Bronchus fibroblast of lung (primary cell): ENCODE measurements at places on chromosomes 6 and 20. TPM values are rescaled to one million over a fixed set of nuclear protein-coding genes. Genes with fewer than 3 reads are reported as not detected.

Gene NHLRC1
- 2.1 and 2.2 TPM in 2 replicates for total RNA-seq

Gene DOP1A
- 3.3 and 7.2 TPM in 2 replicates for total RNA-seq

Gene GRM4
- total RNA-seq, result not detected in 2 replicates

Gene SNX5
- 106 and 126 TPM in 2 replicates for total RNA-seq

Gene BTNL2
- total RNA-seq, result not detected in 2 replicates

Gene XKR7
- total RNA-seq, result under 0.01 TPM in 1 of 2 replicates, not detected in the other

Gene ABCF1
- total RNA-seq, result 31.1 and 34.2 TPM in 2 replicates

Gene METTL24
- total RNA-seq, result not detected in 2 replicates

Gene MTFR2
- total RNA-seq, result 9.2 and 13.6 TPM in 2 replicates

Gene TLDC2
- 0.15 and 0.34 TPM in 2 replicates for total RNA-seq

Gene LY6G6C
- total RNA-seq, result not detected in 2 replicates

Gene TMEM244
- not detected in 2 replicates for total RNA-seq

Gene PLN
- not detected in 2 replicates for total RNA-seq

Gene HLA-A
- total RNA-seq, result 133 and 140 TPM in 2 replicates

Gene RPN2
- total RNA-seq, result 211 and 215 TPM in 2 replicates

Gene SALL4
- 0.45 and 1.5 TPM in 2 replicates for total RNA-seq

Gene SCAF8
- total RNA-seq, result 17.1 and 20.5 TPM in 2 replicates

Gene LAMA2
- total RNA-seq, result 9.5 and 10.9 TPM in 2 replicates

Gene PKHD1
- total RNA-seq, result not detected in 2 replicates

Gene TMEM30A
- 48.3 and 51.3 TPM in 2 replicates for total RNA-seq

Gene SNAI1
- 1.6 and 2.5 TPM in 2 replicates for total RNA-seq

Gene SLC4A11
- total RNA-seq, result 0.84 and 0.89 TPM in 2 replicates
